ENCODE measurements at places on chromosomes 3 and 15.

- DNase-seq: no peak
Measured at GRCh38 chr3:129345971-129346370, 67.3 kb downstream of the HMCES start.

DNA sequence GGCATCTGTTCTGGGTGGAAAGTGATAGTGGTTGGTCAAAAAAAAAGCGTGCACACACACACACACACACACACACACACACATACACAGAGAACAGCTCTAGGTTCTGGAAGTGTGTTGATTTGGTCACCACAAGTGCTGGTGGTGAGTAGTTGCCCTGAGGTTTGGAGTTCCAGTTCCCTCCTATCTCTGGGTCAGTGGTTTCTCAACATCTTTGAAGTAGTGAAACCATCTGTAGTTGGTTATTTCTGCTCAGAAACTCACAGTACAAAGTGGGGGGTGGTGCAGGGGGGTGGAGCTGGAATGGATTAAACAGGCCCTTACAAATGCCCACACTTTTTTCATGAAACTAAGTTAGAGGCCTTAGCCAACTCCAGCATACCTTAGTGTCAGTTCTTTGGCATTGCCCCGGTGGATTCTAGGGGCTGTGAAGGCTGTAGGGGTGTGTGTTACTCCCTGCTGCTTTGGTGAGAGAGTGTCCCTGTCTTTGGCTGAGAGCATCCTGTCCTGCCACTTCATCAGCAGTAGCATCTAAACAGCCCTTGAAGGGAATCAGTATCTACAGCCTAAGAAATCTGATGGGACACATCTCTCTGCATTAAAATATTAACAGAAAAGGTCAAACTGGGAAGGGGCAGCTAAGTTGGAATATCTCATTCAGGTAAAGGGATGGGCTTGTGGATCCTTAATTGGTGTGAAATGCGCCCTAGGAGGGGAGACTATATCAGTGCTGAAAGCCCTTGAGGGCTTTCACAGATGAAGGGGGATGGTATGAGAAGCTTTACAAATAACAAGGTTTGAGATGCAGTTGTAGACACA, 20.6 kb downstream of the SMAD3 start:
- no peak for DNase-seq

DNA sequence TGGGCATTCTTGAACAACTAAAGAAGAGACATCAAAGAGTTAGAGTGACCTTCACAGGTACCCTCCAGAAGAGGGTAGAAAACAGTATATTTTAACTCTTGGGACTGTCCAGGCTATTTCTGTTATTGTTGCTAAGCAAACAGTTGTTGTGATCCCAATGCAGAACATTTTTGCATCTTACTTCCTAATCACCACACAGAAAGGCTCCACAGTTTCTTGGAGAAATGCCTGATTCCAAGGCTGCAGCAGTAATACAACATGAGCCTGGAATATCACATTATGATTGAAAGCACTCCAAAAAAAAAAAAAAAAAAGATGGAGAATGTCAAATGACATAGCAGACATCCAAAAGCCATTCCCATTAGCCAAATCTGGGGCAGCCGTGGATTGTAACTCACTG, 195.6 kb downstream of the CTNNB1 start:
- no peak for DNase-seq

DNA sequence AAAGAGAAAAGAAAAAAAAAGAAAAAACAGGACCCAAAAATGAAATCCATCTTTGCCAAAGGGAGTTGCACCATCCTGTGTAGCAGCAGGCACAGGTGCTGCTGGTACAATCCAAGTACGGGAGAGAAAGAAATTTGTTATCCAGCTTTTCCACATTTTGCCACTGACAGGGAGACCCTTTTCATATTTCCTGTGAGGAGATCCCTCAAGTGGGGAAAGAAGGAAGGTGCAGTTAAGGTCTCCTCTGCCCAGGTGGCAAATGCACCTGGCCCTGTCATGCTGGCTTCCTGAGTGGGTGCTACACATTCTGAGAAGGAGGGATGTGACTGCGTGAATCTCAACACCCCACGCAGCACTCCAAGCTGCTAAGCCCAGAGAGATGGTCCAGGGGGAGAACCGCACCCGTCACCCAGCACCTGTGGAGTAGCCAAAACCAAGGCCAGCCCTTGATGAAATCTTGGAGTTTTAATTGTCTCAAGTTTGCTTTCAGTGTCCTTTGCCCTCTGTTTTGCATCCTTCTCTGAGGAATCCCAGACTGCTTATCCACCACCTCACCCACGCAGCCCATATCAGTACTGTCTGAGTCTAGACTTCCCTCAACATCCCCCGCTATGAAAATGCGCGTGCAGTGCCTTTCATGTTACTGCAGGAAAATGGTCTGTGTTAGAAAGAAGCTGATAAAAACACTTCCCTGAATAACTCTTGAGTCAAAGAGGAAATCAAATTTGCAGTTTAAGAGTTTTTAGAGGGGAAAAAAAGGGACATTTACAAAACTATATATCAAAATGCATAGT, 141.9 kb upstream of the THBS1 start:
- DNase-seq: no peak

GRCh38 chr3:89395456-89395855, 288.0 kb downstream of the EPHA3 start:
- DNase-seq: no peak

- DNase-seq: no peak
Measured at GRCh38 chr15:69280783-69281182, 17.9 kb upstream of the PAQR5 start.

DNA sequence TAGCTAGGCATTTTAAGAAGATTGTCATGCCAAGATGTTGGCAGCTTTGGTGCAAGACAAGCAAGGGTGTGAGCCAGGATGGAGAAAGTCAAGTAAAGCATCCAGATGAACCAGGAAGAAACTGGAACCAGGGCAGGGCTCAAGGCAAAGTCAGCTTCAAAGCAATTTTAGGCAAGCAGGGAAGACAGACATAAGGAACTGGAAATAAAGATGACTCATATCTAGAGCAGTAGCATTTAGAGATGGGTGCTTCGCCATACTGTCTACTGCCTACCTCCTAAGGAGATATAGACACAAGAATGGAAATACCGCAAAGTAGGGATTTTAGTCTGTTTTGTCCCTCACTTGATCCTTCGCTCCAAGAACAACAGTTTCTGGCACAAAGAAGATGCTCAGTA, 59.9 kb downstream of the RYR3 start:
- no peak for DNase-seq

DNA sequence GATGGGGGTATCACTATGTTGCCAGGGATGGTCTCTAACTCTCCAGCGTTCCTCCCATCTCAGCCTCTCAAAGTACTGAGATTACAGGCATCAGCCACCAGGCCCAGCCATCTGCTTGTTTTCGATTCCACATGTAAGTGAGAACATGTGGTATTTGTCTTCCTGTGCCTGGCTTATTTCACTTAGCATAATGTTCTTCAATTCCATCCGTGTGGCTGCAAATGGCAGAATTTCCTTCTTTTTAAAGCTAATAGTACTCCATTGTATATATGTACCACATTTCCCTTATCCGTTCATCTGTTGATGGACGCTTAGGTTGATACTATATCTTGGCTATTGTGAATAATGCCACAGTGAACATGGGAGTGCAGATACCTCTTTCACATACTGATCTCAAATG, 70.6 kb downstream of the ASB7 start:
- no peak for DNase-seq

DNA sequence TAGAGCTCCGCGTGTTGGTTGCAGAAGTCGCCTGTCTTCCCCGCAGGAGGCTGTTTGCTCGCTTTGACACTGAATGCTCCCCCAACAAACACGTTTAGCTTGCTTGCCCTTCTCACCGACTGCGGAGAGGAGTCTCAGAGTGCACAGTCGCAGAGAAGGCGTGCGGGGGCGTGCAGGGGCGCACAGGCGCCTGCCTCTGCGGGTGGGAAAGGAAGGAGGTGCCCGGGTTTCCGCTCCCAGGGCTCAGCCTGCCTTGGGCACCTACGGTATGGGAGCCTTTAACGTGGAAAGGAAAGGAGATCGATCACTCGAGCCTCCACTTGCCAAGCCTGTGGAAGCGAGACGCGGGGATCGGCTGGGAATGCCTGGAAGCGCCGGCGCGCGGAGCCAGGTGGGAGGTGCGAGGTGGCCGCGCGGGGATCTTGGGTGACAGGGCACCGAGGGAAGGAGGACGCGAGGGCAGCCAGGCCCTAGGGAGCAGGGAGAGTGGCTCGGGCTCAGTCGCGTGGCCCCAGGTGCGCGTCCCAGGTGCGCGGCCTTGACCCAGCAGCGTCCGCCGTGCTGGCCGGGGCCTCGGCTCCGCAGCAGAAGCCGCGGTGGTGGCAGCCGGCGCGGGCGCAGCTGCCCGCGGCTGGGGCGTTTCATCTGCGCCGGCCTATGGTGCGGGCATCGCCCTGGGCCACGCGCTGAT, at the start of gene FAN1:
Gene FAN1 (plus strand): TSS at position 419 of the 691 bp plus-strand sequence. CDS start 749 bp downstream, outside the sequence.
- DNase-seq: peak; percentile 56

DNA sequence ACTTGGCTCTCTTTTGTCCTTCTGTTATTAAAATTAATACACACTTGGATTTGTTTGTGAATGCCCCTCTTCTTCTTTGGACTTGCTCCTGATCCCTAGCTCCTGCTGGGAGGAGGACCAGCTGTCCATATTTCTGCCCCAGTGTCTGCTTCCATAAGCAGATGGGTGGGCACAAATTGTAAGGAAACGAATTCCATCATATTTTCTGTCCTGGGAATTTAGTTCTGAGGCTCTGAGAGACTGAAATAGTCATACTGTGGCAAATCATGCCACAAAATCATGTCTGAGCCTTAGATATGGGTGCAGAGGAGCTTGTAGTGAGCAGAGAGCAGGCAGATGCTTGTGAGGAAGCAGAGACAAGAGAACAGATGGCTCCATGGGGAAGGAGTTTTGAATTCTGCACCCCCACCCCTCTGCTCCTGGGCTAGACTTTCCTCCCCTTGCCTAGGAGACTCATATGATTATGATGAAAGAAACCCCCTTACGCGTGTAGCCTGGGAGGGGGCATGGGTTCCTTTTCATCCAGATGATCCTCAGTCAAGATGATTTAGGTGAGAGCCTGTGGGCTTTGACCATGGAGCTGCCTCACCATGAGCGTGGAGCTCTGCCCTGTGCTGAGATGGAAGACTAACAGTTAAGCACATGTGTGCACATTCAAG, 50.6 kb downstream of the SV2B start:
- no peak for DNase-seq

DNA sequence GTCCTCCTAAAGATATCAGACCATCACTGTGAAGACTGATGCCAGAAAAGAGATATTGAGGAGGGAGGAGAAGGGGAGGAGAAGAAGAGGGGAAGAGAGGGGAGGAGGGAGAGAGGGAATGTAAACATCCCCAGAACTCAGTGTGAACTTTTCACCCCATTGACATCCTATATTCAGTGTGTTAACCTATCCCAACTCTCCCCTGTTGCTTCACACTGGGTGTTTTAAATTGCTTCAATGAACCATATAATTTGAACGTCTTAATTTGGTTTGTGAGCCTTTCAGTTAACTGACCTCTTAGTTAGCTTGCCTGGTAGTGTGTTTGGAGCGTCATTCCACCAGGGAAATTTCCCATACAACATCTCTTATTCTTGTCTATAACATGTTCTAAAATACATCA, 29.8 kb upstream of the PTPRG start:
- no peak for DNase-seq

GRCh38 chr3:194294199-194294894, 56.8 kb downstream of the CPN2 start:
- no peak for DNase-seq

DNA sequence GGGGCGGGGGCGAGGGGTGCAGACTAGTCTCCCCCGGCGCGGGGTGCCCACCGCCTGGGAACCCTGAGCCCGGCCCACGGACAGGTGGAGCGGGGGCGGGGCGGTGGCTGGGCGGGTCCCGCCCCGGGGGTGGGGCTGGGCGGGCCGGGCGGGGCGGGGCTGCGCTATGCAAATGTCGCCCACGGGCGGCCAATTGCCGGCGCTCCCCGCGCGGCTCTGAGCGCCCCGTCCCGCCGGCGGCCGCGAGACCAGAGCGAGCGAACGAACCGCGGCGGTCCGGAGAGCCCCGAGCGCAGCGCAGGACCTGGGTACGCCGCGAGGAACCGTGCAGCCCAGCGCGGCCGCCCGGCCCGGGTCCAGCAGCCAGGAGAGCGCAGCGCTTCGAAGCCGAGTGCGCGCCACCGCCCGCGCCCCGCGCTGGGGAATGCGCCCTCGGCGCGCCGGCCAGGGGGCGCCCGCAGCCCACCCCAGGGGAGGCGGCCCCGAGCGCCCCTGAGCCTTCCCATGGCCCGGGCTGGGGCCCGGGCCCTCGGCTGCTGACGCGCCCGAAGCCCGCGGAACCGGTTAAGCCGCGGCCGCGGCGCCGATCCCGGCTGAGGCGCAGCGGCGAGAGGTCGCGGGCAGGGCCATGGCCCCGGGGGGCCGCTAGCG, at the start of gene SEMA3F:
Gene SEMA3F (plus strand): TSS at position 485 of the 651 bp plus-strand sequence. CDS start 4,299 bp downstream, outside the sequence.
- peak; percentile 62 for DNase-seq

- DNase-seq: no peak
Measured at GRCh38 chr3:164465172-164465571, 613.1 kb downstream of the SI start.

DNA sequence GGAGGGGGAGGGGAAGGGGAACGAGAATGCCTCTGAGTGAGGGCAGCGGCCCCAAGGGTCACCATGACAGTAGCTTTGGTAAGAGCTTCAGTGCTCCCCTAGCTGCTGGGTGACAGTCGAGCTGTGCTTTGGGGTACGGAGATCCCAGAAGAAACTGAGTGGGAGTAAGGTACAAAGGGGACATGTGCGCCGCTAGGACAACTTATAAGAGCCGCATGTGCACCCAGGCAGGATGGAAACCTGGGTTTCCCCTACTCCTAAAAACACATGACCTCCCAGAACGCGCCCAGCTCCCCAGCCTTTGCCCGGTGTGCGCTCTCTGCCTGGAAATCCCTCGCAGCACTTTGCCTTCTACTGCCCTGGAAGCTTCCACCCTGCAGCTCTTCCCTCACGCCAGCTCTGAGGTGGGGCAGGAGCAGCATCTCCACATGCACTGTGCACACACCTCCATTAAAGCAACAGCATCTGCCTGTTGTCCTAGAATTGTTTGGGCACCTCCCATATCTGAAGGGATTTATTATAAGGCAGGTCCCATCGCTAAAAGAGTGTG, 232.2 kb downstream of the ADAMTS17 start:
- DNase-seq: no peak

DNA sequence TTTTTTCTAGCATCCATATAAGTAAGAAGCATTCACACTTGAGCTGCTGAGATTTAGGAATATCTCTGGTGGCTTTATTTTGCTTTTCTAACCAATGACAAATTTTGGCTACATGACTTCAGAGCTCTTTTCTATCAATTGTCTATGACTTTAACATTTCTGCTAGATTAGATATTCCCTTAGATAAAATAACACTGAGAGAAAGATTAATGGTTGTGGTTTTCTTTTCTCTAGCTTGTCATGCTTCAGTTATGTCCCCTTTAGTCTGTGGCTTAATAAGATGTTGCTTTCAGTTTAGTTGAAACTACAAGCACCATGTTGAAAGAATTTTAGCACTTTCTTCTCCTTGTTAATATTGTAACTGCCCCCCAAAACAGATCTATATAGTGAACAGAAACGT, 665.6 kb upstream of the CCDC54 start:
- no peak for DNase-seq

- peak; percentile 12 for DNase-seq
Measured at GRCh38 chr15:37134699-37135131, 34.4 kb upstream of the MEIS2 start.
